ENCODE measurements at places on chromosomes 4 and X.

- DNase-seq, result no peak
Measured at GRCh38 chrX:72079607-72080006, 52.1 kb downstream of the RTL5 start.

GRCh38 chr4:131370846-131371245 lies 1778.2 kb upstream of the PCDH10 start:
- DNase-seq, result no peak

DNA sequence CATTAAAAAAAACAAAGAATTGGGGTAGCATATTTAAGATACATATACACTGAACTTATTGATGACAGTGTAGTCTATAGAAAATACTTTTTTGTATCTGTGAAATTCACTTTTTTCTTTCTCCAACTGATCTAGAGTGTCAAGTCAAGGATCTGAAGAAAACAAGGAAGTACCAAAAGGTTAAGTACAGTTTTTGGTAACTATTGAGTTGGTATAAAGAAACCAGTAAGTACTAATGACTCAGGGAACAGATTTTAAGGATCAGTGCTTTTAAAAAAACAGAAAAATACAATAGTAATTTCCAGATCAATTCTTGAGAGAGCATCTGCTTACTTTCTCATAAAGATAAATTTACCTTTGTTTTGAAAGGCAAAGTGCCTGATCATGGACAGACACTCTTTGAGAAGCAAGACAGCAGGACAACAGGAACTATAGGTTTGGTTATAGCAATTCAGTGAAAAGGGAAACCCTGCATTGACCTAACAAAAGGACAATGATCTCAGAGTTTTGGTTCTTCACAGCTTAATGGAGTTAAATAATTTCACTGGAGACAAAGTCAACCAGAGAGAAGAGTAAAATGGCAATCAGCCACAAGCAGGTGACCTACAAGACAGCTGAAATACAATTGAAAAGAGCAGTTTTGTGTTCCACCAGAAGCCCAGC lies 23.4 kb downstream of the TRMT10A start:
- no peak for DNase-seq

DNA sequence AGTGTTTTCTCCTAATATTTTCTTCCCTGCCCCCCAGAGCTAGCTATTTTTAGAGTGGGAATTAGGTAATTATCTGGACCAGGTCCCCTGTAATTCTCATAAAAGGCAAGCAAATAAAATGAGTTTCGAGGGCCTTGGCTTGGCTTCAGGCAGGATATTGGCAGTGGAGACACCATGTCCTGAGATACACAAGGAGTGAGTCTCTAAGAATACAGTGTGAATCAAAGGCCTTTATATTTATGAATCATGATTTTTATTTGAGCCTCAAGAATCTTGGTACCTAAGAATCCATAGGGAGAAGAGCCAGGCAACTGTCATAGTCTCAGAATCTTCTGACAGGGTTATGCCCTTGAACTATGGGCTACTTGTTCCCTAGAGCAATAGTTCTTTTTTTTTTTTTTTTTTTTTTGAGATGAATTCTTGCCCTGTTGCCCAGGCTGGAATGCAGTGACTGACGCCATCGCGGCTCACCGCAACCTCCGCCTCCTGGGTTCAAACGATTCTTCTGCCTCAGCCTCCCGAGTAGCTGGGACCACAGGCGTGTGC lies 205.4 kb downstream of the LDB2 start:
- no peak for DNase-seq

DNA sequence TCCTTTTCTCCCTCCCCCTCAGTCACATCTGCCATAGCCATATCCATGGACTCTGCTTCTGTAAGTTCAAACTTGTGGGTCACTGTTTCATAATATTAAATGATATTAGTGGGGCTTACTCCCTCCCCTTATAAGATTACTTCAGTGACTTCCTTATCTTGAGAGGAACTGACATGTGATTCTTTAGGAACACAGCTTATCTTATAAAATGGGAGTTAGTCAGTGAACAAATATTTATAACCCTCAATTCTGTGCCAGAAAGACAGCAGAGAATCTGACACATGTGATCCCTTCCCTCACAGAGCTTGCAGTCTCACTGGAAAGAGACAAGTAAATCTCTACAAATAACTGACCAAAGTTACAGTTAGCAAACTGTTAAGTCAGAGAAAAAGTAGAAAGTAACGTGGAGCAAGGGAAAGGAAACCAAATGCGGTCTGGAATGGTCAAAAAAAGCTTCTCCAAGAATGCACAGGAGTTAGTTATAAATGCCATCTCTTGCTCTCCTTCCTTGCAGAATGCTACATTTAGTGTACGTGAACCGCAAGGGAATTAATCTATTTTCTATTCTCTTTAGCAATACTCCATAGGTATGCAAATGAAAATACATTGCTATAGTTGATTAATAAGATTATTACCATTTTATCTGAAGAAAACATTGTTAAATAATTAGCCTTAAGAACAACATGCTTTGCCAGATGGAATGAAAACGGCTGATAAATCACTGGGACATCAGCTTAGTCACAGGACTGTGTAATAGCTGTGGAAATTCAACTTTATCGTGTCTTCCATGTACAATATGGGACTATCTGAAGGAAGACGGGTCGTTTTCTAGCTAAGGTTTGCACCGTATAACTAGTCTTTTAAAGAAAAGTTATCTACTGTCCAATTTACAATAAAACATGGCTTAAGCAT lies 29.0 kb downstream of the SGMS2 start:
- DNase-seq, result no peak

- DNase-seq, result no peak
Measured at GRCh38 chr4:68288393-68288740, 42.9 kb upstream of the TMPRSS11B start.

DNA sequence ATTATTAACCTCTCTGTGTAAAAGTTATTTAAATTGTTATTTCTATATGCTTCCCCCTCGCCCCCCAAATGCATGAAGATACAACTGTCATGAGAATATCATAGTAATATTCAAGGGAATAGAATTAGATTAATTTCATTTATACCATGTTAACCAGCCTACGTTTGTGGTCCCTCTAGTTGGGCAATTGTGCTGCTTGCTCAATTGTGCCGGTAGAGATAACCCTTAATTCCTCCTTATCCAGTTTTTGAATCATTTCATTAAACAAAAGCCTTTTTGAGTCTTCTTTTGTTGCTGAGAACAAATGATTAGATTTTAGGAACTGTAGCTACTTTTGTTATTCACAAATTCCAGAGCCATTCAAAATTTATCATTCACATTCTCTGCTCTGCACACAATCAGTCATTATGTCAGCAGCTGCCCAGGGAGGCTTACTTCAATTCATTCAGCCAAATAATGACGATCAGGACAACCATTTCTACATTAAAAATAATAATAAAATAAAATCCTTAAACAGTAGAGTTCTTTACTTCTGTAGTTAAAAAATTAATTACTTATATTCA lies 98.1 kb downstream of the ADGRL3 start:
- no peak for DNase-seq

- DNase-seq, result no peak
Measured at GRCh38 chr4:142743121-142743825, 102.8 kb downstream of the INPP4B start.

DNA sequence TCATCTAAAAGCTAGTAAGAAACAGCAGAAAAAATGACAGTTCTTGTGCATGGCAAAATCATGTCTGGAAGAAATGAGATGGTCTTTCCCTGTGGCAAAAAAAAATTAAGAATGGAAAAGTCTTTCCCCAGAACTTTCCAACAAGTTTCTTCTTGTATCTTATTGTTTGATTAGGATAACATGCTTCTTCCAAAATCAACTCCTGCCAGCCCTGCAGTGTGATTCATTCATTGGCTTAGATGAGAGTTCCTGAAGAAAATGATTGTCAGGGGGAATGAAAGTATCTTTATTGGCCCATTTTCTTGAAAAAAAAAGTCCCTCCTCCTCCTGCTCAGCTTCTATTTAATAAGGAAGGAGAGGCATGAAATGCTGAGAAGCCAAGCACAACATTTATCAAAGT lies 407.7 kb downstream of the ARAP2 start:
- no peak for DNase-seq

GRCh38 chr4:183571350-183571941 lies 66.6 kb downstream of the ING2 start:
- no peak for DNase-seq

GRCh38 chrX:71454222-71454621 lies 78.7 kb upstream of the OGT start:
- DNase-seq, result no peak

DNA sequence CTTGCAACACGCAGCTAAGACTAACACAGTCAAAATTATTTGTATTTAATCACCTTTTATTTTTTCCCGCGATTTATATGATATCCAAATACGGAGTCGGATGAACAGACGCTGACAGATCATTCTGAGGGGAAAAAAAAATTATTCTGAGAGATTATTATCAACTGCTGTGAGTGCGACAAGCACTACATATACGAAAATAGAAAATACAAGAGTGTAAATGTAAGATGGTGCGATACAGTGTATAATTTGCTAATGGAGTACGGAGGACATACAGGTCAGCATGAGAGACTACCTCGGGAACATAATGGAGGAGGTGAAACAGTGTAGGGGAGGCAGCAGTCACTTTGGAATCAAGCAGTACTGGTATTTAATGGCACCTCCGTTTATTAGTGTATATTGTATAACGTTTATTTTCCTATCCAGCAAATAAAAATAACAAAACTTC lies 2.8 kb upstream of the LIN54 start:
- no peak for DNase-seq

- no peak for DNase-seq
Measured at GRCh38 chr4:73870260-73870659, 1.1 kb downstream of the CXCL1 start.

- no peak for DNase-seq
Measured at GRCh38 chr4:5973033-5973432, 45.2 kb downstream of the C4orf50 start.

- DNase-seq, result no peak
Measured at GRCh38 chr4:169275180-169275579, 4.4 kb upstream of the SH3RF1 start.

- DNase-seq, result no peak
Measured at GRCh38 chrX:9912351-9913145, 54.6 kb upstream of the CLDN34 start.

DNA sequence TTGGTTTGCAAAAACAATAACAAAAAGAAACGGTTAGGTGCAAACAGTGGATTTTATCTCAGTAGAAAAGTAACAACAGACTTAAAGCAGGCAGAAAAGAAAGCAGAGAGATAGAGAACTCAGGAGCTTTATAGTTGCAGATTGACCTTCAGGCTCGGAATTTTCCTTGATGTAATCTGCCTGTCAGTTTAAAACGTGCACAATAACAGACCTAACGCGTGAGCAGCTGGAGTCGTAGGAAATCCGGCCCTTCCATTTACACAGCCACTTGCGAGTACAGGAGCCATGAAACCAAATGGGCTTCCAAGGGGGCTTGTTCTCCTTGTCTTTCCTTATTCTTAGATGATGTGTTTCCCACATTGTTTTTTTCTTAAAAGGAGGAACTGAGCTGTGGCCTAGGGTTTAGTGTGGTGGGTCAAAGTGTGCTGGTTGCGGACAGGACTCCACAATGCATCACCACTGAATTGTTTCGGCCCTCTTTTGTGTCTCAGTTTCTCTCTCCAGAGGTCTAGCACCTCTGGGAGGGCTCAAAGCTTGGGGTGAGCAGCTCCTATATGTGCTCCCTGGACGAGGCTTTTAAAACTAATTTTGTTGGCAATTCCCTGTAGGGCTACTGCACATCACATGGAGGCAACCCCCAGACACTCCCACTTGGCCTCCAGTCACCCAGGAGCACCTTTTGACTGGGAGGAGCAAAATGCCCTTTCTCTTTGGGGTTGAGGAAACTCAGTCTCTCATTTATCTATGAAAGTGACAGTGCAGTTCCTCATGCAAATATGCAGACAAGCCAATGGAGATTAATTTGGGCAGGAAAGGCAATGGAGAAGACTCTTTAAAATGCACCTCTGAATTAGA lies 13.9 kb upstream of the MPP1 start:
- DNase-seq, result no peak

DNA sequence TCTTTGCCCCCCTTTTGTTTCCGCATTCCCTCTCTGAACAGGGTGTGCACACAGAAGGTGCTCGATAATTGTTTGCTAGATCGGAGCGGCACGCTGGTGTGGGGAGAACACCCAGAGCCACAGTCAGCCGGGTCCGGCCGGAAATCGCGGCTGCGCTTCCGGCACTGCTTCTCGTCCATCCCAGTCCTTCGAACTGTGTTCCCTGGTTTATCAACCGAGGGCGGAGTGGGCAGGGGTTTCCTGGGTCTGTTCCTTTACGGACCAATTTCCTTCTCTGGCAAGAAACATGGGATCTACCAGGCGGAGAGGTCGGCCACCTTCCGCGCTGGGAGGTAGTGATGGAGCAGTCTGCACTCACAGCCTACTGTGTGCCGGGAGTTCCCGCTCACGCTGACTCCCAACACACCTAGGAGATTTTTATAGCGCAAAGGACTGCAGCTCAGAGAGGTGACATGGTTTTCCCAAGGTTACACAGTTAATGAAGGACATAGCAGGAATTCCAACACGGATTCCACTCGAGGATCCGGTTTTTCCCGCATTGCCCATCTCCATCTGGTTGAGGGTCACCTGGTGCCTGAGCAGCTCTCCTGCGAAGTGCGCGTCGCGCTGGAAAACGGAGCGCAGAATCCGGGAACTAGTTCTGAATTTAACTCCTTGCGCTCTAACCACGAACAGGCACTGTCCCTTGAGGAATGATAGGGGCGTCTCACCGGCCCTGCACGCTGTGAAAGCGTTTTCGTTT lies 6.8 kb downstream of the MSX1 start:
- DNase-seq, result no peak

- DNase-seq, result no peak
Measured at GRCh38 chr4:127006446-127006877, 626.3 kb upstream of the INTU start.

- DNase-seq, result no peak
Measured at GRCh38 chrX:153707406-153707805, 16.8 kb downstream of the BCAP31 start.

DNA sequence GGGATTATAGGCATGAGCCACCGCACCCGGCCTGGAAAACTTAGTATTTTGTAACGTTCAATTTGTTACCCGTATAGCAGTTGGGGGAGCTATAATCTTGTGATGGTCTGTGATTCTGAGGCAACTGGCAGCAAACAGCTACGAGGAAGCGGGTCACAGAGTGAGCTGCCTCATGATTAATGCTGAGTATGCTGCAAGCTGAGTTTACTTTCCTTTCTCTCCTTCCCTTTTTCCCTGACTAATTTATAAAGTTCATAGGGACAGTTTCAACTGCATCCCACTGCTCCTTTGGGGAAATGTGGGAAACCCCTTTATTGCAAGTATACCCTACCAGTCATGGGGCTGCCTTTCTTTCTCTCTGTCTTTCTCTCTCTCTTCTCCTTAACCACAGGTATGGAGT lies 17.7 kb upstream of the ELOVL6 start:
- no peak for DNase-seq

DNA sequence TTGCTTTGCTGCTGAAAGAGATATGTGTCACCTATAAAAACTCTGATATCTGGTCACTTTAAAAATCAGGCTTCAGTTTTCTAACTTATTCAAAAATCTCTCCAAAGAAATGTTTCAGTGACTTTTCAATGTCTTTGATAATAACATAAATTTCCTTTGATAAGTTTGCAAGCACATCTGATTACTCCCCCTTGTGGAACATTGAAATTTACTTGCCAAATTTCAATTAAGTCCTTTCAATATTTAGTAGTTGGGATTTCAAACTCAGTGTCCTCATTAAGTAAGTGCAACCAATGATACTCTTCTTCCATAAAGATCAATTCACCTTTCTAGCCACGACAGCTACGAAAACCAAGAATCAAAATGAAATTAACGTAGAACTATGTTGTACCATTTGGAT lies 151.3 kb upstream of the FAM47C start:
- DNase-seq, result no peak

Data from activated CD4-positive, alpha-beta T cell treated with anti-CD3 and anti-CD28 coated beads for 1 hour (primary cell).